ENCODE measurements at places on chromosomes 3 and 15.

GRCh38 chr15:93929375-93930094 is 301.8 kb upstream of the MCTP2 start:
- DNase-seq, result no peak

- DNase-seq, result no peak
Measured at GRCh38 chr3:14412831-14413380, 10.5 kb downstream of the SLC6A6 start.

- no peak for DNase-seq
Measured at GRCh38 chr3:142943870-142944269, 19.6 kb downstream of the PAQR9 start.

DNA sequence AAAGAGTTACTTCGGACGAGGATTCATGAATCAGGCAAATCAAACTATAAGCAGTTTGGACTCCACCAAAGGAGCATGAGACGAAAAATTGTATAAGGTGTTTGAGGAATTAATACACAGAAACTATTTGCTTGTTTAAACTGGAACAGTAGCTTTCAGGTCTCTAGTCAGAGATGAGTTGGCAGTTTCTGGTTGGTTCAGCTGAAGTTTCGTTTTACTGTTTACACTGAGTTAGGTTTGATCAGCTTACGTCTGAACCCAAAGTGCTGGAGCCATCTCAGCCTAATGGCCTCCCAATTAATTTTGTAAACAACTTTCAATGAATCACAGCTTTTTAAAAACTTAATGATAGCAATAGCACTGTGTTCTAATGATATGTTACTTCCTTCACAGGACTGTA is 703.7 kb downstream of the NLGN1 start:
- DNase-seq, result no peak

DNA sequence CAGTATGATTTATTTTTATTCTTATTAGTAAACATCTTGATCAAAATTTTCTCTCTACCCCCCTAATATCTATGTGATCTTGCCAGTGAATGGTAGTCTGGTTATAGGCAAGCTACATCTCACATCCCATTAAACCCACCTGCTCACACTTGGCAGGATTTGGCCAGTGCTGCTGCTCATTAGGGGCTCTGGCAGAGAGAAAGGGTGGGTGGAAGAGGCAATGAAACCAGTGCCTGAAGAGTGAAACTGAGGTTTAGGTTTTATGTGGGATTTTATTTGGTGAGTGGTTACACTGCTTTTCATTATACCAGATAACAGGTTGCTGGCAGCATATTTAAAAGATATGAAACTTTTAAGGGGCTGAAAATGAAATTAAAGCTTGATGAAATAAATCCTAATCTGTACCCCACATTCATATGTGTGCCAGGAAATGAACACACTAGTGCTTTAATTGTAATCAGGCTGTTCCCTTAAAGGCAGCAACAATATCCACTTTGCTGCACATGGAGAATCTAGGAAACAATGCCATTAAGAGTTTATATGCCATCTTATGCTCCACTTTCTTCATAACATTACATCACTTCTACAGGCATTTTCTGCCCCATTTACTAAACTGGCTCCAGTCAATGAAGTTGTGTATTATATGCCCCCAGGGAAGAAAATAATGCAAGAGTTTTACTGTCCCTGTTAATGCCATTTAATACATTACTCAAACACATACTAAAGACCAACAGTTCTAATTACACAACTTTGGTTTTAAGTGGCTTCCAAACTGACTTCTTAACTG is 688.7 kb downstream of the MECOM start:
- no peak for DNase-seq

GRCh38 chr3:180059356-180059755 is 22.6 kb upstream of the PEX5L start:
- DNase-seq, result no peak

- DNase-seq, result no peak
Measured at GRCh38 chr15:82774496-82774895, 31.4 kb downstream of the FSD2 start.

DNA sequence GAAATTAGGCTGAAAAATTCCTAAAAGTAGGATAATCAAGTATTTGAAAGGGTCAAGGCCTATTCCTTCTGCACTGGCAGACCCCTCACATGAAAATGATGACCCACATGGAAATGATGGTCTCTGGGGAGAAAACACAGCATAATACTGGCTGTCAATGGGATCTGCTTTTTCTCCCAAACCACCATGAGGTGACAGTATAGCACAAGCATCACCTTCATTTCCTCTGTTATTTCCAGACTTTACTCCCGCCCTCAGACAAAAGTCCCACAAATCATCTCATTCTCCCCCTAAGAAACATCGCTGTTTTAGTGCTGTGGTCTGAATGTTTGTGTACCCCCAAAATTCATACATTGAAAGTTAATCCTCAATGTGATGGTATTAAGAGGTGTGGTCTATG is 161.0 kb downstream of the RSL24D1 start:
- no peak for DNase-seq

DNA sequence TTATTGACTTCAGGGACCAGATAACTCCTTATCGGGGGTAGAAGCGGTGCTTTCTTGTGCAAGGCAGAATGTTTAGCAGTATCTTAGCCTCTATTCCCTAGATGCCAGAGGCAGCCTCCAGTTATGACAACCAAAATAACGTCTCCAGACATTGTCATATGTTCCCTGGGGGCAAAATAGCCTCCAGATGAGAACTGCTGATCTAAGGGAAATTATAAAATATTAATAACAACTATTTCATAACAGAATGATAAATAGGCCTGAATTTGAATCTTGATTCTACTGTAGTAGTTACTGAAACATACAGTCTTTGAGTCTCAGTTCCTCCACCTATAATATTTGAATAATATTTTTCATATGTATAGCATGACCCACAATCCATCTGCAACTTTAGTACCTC is 1431.3 kb downstream of the ZPLD1 start:
- DNase-seq, result no peak

GRCh38 chr3:188156056-188156455 is 2.1 kb downstream of the LPP start:
- DNase-seq, result no peak

GRCh38 chr3:80983753-80984152 is 777.7 kb downstream of the GBE1 start:
- DNase-seq, result no peak

DNA sequence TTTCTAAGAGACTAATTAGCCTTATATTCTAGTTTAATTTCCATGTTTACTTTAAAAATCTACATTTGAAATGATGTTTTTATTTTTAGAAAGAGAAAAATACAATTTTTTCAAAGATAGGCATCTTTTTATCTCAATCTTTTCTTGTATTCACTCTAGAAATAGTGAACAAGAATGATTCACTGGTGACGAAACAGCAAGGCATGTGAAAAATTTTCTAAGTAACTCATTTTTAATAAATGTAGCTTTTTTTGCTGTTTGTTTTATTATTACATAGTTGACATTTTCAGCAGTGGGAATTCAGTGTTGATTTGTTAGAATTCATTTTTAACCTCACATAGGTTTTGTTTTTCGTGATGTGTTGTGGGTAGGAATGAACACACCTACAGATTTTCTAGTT is 1226.4 kb downstream of the NSUN3 start:
- no peak for DNase-seq

GRCh38 chr3:184344579-184345316 is 7.3 kb downstream of the FAM131A start:
- DNase-seq, result no peak

- no peak for DNase-seq
Measured at GRCh38 chr3:12405432-12406272, 78.6 kb upstream of the TSEN2 start.

GRCh38 chr3:48248095-48248850 is 7.4 kb downstream of the ZNF589 start:
- DNase-seq, result no peak

DNA sequence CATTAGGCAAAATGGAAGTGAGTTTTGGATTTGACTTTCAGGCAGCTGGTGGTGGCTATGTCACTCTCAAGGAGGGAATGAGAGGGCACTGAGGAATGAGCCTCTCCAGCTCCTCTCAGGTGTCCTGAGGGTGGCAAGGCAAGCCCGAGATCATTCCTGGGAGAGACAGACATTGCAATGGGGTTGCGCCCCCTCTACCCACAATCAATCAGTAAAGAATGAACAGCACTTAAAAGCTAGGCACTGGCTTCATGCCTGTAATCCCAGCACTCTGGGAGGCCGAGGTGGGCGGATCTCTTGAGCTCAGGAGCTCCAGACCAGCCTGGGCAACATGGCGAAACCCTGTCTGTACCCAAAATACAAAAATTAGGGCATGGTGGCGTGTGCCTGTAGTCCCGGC is 14.1 kb upstream of the SHF start:
- DNase-seq, result no peak

DNA sequence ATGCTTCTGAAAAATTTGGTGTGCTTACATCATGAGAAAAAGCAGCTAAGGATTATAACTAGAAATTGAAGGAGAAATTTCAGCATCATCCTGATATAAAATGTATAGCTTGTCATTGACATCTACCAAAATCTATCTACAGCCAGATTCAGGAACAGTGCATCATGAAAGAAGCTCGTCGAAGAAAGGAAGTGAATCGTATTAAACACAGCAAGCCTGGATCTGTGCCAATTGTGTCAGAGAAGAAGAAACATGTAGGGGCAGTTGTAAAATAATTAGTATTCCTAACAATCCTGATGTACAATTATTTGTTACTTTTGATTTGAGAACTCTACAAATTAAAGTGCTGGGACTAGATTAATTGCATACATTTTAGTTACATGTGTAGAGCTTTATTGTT is 37.2 kb downstream of the AP4E1 start:
- no peak for DNase-seq

DNA sequence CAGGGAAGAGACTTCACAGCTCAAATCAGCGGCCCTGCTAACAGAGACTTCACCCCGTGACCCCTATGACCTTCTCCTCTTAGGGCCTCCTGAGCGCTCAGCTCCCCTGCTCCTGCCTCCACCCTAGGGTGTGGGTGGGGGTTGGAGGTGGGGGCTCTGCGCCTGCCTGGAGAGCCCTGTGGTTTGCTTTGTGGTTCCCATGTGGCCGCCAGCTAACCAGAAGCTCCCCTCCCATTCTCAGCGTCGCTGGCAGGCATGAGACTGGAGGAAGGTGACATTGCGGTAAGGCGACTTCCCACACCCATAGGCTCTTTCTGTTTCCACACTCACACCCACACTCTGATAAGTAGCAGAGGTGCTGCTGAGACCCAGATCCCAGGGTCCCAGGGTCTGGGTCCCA is 27.6 kb downstream of the XYLB start:
- no peak for DNase-seq

DNA sequence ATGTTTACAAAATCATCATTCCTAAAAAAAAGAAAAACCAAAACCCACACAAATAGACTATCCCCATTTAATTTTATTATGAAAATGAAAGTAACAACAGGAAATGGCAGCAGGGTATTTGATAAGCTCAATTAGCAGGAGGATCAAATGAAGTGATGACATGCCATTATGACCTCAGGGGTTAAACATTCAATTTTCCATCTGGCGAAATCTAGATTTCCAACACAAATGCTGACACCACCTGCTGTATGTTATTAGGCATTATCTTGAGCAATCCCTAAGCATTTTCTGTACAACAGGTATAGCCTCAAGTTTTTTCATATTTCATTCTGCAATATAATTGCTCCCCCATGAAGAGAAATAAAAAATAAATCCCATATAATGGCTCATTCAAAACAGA is 57.1 kb downstream of the SHQ1 start:
- DNase-seq, result no peak

DNA sequence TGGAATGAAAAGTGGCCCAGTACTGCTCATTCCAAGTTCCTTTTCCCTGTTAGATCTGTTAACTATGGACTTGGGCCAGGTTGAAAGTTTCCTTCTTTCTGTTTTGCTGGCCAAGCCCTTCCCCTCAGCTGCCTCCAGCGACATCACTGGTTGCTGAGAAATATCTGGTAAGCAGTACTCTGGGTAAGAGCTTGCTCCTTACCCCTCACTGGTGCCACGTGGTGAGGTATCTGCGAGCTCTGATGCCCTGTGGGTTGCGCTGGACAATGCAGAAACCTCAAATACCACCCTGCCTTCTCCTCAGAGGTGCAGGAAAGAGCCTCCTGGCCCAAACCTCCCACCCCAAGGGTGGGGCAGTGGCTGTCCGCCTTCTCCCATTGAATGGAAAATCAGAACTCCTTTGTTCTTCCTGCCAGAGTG is 42.9 kb upstream of the APH1B start:
- no peak for DNase-seq

DNA sequence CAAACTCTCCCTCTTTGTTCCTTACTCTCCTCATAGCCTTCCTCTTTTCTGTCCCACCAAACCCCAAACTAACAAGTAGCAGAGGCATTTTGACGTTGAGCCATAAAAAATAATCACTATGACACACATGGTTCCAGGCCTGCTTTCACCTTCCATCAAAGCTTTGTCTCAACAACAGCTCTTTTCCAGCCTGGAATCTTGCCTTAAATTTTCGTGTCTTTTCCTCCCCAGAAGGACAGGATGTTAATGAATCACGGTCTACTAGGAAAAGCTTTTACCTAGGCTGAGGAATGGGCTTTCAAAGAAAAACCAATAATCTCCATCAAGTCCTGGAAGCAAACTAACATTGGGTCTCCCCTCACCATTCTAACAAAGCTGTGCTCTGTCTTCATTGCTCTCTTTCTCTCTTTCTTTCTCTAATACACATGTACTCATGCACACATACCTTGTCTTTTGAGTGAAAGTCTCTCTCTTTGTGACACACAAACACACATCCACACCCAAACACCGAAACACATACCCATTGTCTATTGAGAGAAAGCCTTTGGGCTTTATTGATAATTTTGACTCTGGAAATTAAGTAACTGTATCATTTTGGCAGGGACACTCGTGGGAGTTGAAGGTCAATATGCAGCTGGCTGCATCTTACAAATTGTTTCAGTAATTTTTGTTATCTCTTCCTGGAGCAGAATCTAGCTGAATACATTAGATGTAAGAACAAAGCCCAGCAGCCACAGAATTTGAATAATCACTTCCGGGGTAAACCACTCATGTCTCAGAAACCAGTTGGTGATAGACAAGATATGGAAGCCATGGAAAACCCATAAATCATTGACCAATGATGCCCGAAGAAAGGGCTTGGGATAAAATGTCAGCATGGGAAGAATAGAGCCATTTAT is 107.4 kb upstream of the SLC4A7 start:
- DNase-seq, result no peak

DNA sequence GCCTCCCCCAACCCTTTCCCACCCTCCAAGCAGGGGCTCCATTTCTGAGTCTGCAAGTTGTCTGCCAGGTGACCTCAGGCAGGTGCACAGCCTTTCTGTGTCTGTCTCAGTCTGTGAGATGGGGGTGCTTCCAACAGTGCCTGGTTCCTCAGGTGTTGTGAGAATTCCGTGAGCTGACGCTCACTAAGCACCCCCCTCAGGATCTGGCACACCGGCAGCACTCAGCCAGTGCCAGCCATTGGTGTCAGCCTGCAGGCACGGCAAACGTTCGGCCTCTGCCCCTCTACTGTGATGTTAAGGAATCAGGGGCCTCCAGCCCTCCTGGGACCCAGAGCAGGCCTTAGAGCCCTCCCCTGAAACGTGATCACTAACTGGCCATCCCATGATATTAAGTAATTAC is 2.4 kb downstream of the KLF15 start:
- DNase-seq, result no peak

- DNase-seq, result no peak
Measured at GRCh38 chr15:26101443-26101842, 238.3 kb upstream of the ATP10A start.

Measured in activated naive CD4-positive, alpha-beta T cell (primary cell).